ENCODE measurements at places on chromosomes 5 and 9.

GRCh38 chr5:72228960-72229359 lies 91.1 kb downstream of the MRPS27 start:
- no peak for DNase-seq

DNA sequence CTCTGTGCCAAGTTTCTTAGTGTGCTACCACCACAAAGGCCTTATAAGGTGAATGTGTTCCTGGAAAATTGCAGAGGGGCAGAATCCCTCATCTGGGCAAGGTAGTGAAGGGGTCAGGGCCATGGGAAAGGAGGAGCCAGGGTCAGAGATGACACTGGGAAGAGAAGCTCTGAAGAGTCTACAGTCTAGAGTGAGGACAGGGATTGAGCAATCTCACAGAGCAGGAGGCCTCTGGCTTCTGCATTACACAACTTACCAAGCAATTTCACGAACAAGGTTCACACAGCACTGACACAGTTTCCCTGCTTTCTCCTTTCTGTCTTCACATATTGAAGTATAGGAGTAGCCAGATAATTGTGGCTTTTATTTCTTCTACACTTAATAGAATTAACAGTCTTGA lies 24.5 kb upstream of the IDNK start:
- DNase-seq, result no peak

DNA sequence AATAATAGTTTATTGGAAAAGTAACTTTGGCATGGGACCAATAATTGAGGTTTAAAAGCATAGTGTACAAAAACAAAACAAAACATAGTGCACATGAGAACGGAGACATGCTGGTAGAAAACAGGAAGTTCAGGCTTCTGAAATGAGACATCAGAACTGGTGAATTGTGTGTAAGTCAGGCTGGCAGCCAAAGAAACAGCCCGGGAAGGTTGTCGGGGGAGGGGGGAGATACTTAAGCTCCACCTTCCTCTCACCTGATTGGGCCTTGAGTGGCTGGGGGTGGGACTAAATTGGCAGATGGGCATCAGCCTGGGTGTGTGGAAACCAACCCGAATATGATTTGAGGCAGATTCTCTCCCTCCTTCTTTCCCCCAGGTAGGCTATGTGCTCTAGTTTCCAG lies 256.3 kb downstream of the SMARCA2 start:
- DNase-seq, result peak; percentile 25

DNA sequence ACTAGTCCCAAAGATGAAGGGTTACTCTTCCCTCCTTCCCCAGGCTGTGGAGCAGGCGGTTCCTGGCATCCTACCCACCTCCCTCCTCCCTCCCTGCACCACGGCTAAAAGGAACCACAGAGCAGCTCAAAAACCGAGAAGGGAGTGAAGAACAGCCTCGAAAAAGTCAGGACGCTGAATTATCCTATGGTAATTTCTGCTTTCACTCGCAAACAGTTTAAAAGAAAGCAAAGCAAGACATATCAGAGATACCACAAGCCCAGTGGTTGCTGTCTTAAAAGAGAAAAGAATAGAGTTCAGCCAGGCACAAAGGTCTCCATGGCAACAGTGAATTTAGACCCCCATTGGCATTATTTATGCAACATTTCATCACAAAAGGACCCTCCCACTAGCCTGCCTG lies 315.4 kb downstream of the CTNND2 start:
- no peak for DNase-seq

DNA sequence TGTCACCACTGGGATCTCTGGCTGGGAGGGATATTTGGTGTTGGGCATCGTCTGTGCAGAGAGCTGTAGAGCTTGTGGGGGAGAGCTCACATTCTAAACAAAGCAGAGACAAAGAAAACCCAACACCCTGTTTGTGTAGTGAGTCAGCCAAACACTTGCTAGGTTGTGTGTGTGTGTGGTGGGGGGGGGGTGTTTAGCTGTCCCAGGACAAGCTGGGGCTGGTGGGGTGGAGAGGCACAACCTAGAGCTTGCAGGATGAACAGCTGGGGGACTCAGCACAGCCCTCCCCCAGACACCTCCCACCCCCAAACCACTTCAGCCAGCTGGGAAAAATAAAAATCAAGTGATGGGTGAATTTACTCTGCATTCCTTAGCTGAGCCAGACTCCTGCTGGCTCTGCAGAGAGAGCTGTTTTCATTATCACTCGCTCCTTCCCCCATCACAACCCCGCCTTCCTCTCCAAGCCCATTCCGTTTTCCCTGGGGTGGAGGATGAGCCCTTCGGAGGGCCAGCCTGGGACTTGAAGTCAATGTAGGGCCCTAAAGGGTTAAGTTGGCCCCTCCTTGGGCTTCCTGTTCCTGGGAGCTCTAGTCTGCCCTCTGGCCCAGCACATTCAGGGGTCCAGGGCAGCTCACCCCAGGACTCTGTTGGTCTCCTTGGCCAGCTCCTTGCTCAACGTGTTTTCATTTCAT lies 2.6 kb downstream of the OLFML2A start:
- no peak for DNase-seq
